Fibroblast of pulmonary artery (primary cell): ENCODE measurements at places on chromosomes 2 and 18.
A peak's percentile ranks its signal among the peaks of the same experiment; 100 is the strongest.

DNA sequence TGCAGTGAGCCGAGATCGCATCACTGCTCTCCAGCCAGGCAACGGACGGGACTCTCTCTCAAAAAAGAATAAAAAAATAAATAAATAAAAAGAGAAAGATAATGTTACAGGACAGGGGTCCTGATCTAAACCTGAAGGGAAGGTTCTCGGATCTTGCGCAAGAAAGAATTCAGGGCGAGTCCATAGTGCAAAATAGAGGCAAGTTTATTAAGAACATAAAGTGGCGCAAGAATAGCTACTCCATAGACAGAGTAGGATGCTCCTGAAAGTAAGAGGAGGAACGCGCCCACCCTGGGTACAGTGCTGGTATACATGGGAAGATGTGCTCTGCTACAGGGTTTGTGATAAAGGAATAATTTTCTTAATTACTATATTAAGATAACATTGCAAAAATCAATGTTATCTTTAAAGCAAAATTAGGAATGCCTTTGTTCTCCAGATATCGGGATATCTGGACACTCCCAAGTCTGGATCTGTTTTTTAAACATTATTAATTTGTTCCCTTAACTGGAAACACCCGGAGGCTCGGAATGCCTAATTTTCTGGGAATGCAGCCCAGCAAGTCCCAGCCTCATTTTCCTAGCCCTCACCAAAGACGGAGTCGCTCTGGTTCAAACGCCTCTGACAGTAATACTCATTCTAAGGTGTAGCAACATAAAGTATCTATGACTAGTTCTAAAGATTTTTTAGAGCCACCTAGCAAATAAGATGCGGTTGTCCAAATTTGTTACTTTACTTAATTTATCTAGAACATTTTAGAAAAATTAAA, 38.8 kb downstream of the ACSL3 start:
- no peak for DNase-seq

- DNase-seq = peak; percentile 60
These were observed 572 bp upstream of the ZNF516 start for GRCh38 chr18:76495435-76496193.

DNA sequence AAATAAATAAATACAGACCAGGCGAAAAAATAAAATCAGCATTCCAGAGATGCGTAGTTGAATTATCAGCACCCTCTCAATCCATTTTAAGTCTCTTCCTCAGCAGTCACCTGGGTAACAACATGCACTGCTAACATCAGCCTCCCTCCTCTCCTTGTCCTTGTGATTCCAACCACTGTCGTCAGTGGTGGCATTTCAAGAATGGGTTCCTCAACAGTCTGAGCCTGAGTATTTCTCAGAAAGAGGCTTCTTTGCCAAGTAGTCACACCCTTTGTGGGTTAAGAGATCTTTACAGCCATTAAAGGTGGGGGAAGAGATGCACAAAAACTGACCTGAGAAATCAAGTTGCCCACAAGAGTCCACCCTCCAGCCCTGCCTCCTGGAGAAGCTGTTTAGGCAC, 39.0 kb downstream of the NOL10 start:
- no peak for DNase-seq

DNA sequence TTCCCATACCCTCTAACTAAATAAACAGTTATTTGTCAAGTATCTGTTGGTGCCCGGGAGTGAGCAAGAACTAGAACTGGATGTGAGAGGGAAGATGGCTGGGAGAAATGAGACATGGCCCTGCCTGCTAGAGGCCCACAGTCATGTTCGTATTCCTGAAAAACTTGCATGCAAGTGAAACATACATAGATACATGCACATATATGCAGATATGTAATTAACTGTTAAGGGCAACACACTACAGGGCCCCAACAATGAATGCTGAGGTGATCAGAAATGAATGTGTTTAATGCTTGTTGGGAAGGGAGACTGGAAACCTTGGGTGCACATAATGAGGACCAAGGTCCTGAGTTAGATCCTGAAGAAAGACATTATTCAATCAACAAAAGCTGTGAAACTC, 49.8 kb downstream of the ADD2 start:
- no peak for DNase-seq

GRCh38 chr2:5036256-5036655, 655.9 kb upstream of the SOX11 start:
- DNase-seq = no peak

GRCh38 chr18:10727477-10727876, 201.7 kb downstream of the NAPG start:
- peak; percentile 63 for DNase-seq

GRCh38 chr2:218832520-218832919, 917 bp upstream of the PRKAG3 start:
- peak; percentile 16 for DNase-seq

GRCh38 chr2:151476287-151476686, 66.6 kb downstream of the RIF1 start:
- DNase-seq = no peak

DNA sequence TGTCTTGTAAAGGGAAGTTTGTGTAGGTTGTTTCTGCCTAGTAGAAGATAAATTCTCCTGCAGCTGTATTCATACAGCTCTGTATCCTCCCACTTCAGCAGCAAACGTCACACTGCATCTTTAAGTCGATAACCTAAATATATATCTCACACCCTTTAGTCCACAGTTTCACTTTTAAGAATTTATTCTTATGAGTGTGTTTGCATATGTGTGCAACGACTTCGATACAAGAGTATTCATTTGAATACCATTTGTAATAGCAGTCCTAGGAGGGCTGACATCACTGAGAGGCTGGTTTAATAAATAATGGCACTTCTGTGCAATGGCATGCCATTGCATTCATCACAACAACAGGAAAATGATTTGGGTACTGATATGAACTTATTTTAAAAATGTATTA, 63.8 kb upstream of the MSH6 start:
- no peak for DNase-seq

DNA sequence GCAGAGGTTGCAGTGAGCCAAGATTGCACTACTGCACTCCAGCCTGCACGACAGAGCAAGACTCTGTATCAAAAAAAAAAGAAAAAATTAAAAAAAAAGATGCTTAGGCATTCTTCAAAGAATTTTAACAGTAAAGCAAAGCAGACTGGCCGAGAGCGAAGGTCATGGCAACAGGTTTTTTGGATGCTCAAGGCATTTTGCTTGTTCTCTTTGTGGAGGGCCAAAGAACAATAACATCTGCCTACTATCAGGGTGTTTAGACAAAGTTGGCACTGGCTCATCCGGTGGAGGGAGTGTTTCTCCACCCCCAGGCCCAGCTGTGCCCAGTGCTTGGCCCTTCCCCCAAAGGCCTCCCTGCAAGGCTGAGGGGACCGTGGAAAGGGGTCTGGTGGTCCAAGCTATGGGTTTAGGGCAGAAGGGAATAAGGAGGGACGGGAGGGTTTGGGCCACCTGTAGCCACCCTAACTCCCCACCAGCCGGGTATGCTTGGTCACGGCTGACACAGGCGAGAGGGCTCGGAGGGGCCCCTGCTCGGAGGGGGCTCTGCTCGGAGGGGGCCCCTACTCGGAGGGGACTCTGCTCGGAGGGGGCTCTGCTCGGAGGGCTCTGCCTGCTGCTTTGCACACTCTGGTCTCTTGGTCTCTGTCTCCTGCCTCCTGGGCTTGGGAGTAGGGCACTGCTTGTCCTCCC, 26.7 kb upstream of the ALLC start:
- DNase-seq = no peak

GRCh38 chr2:104163611-104164130, 690.2 kb upstream of the POU3F3 start:
- no peak for DNase-seq

- DNase-seq = no peak
These were observed 94.6 kb upstream of the LGALSL start for GRCh38 chr2:64359171-64359891.

GRCh38 chr2:204313256-204313655, 232.0 kb upstream of the PARD3B start:
- no peak for DNase-seq

DNA sequence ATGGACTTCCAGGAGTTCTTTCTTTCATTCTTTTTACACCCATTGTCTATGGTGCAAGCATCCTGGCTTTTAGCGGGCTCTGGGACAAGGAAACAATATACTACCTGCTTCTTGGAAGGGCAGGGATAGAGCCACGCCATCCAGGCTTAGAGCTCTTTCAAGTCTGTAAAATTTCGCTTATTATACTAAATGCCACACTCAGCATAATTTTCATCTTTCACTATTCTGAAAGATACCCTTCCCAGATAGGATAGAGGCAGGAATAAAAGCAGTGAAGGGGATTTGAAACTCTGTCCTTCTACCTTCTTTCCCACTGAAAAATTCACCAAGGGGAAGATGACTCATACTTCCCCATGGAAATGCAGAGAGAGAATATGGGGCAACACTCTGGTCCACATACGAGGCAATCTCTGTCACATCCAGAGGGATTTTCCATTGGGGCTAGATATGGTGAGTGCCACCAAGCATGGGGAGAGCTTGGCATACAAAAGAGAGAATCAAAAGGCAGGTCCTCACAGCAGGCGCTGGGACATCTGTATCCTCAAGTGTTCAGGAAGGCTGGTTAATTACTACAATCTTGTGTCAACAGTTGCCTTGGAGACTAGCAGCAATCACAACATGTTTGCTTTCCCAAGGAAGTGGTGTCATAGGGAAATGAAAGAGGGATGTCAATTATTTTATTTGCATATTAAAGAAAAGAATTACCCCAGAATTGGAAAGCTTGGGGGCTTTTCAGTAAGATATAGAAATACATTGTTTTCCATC, 127.6 kb downstream of the TDRD15 start:
- DNase-seq = no peak

DNA sequence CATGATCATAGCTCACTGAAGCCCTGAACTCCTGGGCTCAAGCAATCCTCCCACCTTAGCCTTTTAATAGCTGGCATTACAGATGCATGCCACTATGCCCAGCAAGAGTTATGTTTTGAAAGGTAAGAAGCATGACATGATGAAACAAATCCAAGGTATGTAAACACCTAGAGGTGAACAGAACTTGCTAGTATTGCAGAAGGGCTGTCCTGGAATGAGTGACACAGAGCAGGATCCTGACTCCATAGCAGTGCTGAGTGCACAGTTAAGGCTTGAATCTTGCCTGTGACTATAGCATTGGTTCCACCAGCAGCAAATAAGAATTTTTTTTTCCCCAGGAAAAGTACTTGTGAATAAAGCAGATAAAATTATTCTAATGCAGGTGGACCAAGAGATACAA, 309.5 kb downstream of the PIK3C3 start:
- DNase-seq = no peak

DNA sequence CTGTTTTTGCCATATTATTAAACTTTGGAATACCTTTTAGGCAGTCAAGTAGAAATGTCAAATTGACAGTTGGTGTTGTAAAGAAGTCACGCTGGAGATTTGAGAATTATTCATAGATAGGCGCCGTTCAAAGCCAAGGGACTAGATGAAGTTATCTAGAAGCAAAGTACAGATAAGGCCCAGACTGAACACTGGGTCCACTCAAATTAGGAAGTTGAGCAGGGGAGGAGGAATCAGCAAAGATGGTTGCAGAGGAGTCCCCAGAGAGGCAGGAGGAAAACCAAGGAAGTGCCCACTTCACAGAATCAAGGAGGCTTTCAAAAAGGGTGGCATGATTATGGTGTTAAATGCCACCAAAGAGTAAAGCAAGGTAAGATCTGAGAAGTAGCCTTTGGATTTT, 9.6 kb upstream of the ALS2 start:
- no peak for DNase-seq

DNA sequence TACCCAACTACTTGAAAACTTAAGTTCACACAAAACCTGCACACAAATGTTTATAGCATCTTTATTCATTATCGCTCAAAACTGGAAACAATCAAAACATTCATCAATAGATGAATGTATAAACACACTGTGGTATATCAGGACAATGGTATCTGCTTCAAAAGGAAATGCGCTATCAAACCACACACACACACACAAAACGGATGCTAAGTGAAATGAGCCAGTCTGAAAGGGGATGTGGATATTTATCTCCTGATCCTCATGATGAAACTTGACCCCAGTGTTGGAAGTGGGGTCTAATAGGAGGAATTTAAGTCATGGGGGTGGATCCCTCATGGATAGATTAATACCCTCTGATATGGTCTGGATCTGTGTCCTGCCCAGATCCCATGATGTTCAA, 22.0 kb downstream of the PDCL3 start:
- DNase-seq = no peak

DNA sequence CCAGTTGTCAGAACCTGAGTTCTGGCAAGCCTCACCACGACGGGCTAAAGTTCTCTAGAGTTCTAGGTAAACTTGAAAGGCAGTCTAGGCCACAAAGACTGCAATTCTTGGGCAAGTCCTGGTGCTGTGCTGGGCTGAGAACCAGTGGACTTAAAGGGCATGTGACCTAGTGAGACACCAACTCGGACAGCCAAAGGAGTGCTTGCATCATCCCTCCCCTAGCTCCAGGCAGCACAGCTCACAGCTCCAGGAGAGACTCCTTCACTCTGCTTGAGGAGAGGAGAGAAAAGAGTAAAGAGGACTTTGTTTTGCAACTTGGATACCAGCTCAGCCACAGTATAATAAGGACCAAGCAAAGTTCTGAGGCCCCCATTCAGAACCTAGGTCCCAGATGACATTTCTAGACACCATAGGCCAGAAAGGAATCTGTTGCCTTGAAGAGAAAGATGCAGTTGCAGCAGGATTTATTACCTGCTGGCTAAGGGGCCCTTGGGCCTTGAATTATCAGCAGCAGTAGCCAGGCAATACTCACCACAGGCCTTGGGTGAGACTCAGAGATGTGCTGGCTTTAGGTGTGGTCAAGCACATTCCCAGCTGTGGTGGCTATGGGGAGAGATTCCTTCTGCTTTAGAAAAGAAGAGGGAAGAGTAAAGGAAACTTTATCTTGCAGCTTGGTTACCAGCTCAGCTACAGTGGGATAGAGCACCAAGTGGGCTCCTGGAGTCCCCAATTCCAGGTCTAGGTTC, 51.8 kb downstream of the UPP2 start:
- DNase-seq = no peak

DNA sequence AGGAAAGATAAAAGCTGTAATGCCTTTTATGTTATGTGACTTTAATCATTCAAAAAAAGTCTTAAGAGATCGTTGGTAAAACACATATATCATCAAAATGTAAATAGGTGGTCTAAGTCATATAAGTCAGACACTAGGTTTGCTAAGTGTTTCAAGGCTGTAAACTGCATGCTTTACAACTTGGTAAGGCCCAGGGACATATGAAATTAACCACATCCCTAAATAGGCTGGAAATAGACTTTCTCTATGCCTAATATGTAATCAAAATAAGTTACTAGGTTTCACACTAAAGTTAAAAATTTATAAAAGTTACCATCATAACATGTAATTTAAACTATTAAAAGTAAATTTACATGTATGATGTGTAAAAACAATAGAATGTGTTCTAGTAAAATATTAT, 946.3 kb upstream of the LRATD1 start:
- no peak for DNase-seq

GRCh38 chr2:140892911-140893637, 1237.7 kb downstream of the LRP1B start:
- DNase-seq = peak; percentile 14

GRCh38 chr2:191247381-191248057, 2.3 kb downstream of the MYO1B start:
- DNase-seq = peak; percentile 94

GRCh38 chr2:137420744-137421143, 543.5 kb upstream of the HNMT start:
- DNase-seq = no peak

- DNase-seq = no peak
These were observed 85.3 kb downstream of the EPAS1 start for GRCh38 chr2:46382331-46383112.
